ENCODE measurements at places on chromosomes 12 and 14. TPM values are rescaled to one million over a fixed set of nuclear protein-coding genes. Genes with fewer than 3 reads are reported as not detected.
A peak's percentile ranks its signal among the peaks of the same experiment; 100 is the strongest.

GRCh38 chr12:99133401-99133800 lies 488.3 kb downstream of the APAF1 start:
- DNase-seq, result no peak

DNA sequence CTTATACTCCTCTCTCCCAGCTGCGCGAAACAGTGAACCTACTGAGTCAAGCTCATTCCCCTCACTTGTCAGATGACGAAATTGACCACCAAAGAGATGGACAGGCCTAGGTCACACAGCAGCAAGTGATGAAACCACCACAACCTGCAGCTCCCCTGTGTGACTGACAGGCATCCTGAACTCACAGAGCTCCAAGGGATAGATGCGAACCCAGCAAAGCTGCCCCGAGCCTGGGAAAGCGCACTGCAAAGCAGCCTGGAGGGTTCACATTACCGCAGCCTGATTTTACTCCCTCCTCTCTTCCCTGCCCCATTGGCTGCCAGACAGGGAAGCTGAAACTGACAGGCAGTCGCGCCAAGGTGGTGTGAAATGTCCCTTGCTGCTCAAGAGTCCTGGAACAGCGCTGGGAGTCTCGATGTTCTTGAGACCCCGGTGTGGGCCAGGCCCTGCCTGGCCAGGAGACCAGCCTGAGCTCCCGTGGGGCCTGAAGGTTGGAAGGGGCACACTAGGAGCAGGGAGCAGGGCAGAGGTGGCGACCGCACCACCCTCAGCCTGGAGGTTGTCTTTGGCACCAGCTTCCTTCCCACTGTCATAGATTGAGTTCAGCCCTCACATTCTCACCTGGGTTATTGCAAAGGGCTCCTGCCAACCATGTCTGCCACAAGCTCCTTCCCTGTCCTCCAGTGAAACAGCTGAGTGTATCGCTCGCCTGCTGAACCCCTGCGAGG lies 36.3 kb downstream of the SNRNP35 start:
- no peak for DNase-seq

- DNase-seq, result no peak
Observed at GRCh38 chr12:113220593-113221180, 577 bp upstream of the TPCN1 start.

GRCh38 chr14:68655911-68656316 lies 137.0 kb downstream of the ZFP36L1 start:
- peak; percentile 50 for DNase-seq

- DNase-seq, result no peak
Observed at GRCh38 chr14:85366226-85366625, 163.7 kb upstream of the FLRT2 start.

- peak; percentile 49 for DNase-seq
Observed at GRCh38 chr12:93441081-93441616, 598 bp downstream of the UBE2N start.

DNA sequence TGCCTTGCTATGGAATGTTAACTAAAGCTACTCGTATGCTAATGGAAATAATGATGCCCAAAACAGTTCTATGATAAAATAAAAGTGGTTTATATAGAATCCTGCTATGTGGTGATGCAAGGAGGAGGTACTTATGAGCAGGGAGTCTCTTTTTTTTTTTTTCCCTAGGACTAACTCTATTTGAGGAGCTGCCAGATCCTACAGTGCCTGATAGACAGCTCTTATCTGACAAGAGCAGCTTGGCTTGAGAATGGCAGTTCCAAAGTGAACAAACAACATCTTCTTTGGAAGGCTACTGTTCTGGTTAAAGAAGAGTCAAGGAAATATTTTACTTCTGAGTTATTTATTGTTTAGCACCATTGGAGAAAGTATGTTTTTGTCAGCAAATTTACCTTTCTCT lies 10.2 kb upstream of the ACSM4 start:
- no peak for DNase-seq

- no peak for DNase-seq
Observed at GRCh38 chr12:121990692-121991603, 30.7 kb upstream of the BCL7A start.

- DNase-seq, result no peak
Observed at GRCh38 chr14:105340821-105341733, 26.5 kb downstream of the PACS2 start.

The RALGAPA1 gene
- 28.9 TPM for total RNA-seq

All from Caco-2 (cell line).